ENCODE measurements at places on chromosomes 5 and 9. TPM values are rescaled to one million over a fixed set of nuclear protein-coding genes. Genes with fewer than 3 reads are reported as not detected.

DNA sequence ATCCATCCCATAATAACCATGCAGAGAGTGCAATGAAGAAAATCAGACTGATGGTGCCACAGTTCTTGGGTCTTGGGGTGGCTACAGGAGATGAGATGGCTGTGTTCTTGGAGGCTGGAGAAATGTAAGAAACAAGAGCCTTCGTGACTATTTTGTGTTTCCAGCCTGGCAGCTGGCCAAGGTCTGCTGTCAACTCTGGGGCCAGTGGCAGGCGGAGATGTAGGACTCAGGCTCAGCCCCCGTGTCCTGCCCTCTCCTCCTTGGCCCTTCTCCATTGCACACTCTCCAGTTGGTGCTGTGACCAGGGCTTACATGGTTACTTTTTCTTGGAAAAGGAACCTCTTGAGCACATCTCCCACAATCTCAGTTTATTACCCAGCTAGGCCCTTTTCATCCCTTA, 235.4 kb downstream of the DMRT2 start:
- no peak for DNase-seq
- H3K27ac ChIP-seq, result no peak overlapping the region
- H3K27me3 ChIP-seq, result no peaks in the 10 kb centered on the region
- H3K4me1 ChIP-seq, result no peaks in the 10 kb centered on the region

- DNase-seq, result peak; percentile 63
- H3K4me1 ChIP-seq, result no peaks in the 10 kb centered on the region
- H3K4me3 ChIP-seq, result no peak overlapping the region
- H3K27ac ChIP-seq, result no peak overlapping the region
Measured at GRCh38 chr5:96752341-96753016, 55.3 kb downstream of the ERAP1 start.

GRCh38 chr5:157066080-157066479, 7.2 kb upstream of the HAVCR1 start:
- H3K4me3 ChIP-seq, result no peak overlapping the region
- no peak for DNase-seq
- H3K27ac ChIP-seq, result no peak overlapping the region
- H3K27me3 ChIP-seq, result no peaks in the 10 kb centered on the region
- no peaks in the 10 kb centered on the region for H3K36me3 ChIP-seq

- no peak overlapping the region for H3K4me3 ChIP-seq
- H3K27me3 ChIP-seq, result peaks cover 2% of the 10 kb centered on the region
- no peaks in the 10 kb centered on the region for H3K36me3 ChIP-seq
- DNase-seq, result no peak
- H3K27ac ChIP-seq, result no peak overlapping the region
- no peaks in the 10 kb centered on the region for H3K4me1 ChIP-seq
Measured at GRCh38 chr5:103801681-103802080, 239.1 kb upstream of the NUDT12 start.

DNA sequence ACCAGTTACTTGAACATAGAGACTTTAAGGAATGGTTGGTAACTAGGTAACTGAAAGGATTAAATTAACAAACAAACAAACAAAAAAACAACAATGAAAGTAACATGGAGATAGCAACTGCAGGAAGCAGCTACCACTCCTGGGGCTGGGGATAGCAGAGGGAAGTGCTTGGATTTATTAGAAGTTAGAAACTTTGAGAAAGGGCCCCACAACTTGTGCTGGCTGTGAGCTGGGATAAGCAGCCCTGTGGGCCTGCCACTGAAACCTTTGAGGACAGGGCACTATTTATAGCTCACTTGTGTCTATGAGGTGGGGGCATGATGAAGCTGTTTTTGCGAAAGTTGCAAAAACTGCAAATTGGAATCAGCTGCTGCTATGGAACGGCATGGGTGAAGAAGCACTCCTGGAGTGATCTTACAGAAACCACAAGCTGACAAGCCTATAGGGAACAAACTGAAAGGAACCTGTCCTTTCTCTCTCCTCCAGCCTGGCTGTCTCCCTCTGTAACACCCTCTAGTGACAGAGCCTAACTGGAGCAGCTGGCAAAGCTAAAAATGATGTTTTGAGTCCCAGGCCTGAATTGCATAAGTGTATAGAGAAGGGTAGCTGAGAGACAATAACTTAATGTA, 91.4 kb upstream of the RANBP6 start:
- H3K27ac ChIP-seq, result no peak overlapping the region
- no peaks in the 10 kb centered on the region for H3K27me3 ChIP-seq
- no peak overlapping the region for H3K4me3 ChIP-seq
- H3K36me3 ChIP-seq, result no peaks in the 10 kb centered on the region
- DNase-seq, result no peak

Gene HSPA5
- polyA plus RNA-seq, result 292 TPM

Gene SEMA6A
- polyA plus RNA-seq, result 0.80 TPM

GRCh38 chr5:146698651-146699050, 179.9 kb downstream of the PPP2R2B start:
- H3K36me3 ChIP-seq, result peaks cover 39% of the 10 kb centered on the region
- H3K4me3 ChIP-seq, result no peak overlapping the region
- no peak for DNase-seq
- H3K27me3 ChIP-seq, result no peaks in the 10 kb centered on the region
- H3K4me1 ChIP-seq, result peaks cover 35% of the 10 kb centered on the region

GRCh38 chr9:137236936-137237421, 4.1 kb upstream of the TUBB4B start:
- no peaks in the 10 kb centered on the region for H3K36me3 ChIP-seq
- DNase-seq, result no peak
- no peak overlapping the region for H3K27ac ChIP-seq
- H3K4me3 ChIP-seq, result no peak overlapping the region
- peaks cover 12% of the 10 kb centered on the region for H3K4me1 ChIP-seq
- H3K27me3 ChIP-seq, result peaks cover 5% of the 10 kb centered on the region
